Stomach (tissue), 19 donors: ENCODE measurements at places on chromosomes 4 and X. TPM values are rescaled to one million over a fixed set of nuclear protein-coding genes. Genes with fewer than 3 reads are reported as not detected.

- no peaks in the 10 kb centered on the region for H3K4me1 ChIP-seq
- H3K4me3 ChIP-seq: no peak overlapping the region
- no peak overlapping the region for H3K27ac ChIP-seq
- H3K27me3 ChIP-seq: no peaks in the 10 kb centered on the region
- H3K36me3 ChIP-seq: peaks cover 10% of the 10 kb centered on the region
Observed at GRCh38 chr4:120055162-120055561, 11.5 kb downstream of the MAD2L1 start.

DNA sequence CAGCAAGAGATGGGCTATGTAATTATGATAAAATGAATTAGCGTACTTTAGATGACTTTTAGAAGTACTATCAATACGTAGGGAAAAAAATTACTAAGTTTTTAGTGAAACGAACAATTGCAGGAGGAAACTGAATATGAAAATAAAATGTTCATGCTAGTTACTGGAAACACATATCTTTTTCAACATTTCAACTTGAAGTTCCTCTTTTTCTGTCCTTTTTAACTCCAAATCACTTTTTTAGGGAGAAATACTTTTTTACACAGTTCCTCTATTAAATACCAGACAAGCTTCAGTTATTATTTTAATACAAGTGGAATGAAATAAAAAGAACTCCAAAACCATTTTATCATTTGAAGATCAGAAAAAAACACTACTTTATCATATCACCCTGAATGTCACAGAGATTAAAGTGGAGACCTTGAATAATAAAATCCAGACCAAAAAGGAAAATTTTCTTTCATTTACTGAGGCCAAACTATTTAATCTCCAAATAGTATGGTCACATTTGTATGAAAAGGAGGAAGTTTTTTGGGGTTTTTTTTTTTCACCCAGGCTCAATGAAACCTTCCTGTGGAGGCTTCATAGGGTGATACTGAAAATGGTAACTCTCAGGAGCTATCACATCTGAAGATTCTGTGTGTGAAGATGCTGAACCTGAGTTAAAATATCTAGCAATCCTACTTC lies 306.2 kb downstream of the INPP4B start:
- no peaks in the 10 kb centered on the region for H3K4me1 ChIP-seq
- H3K27me3 ChIP-seq: no peaks in the 10 kb centered on the region
- no peaks in the 10 kb centered on the region for H3K36me3 ChIP-seq

- no peaks in the 10 kb centered on the region for H3K4me1 ChIP-seq
- no peaks in the 10 kb centered on the region for H3K36me3 ChIP-seq
- no peak overlapping the region for H3K27ac ChIP-seq
- no peak overlapping the region for H3K4me3 ChIP-seq
- no peak for DNase-seq
- H3K27me3 ChIP-seq: no peaks in the 10 kb centered on the region
Observed at GRCh38 chr4:97627750-97628149, 515.5 kb downstream of the STPG2 start.

- no peaks in the 10 kb centered on the region for H3K36me3 ChIP-seq
- no peak overlapping the region for H3K27ac ChIP-seq
- no peaks in the 10 kb centered on the region for H3K4me1 ChIP-seq
- H3K27me3 ChIP-seq: no peaks in the 10 kb centered on the region
- DNase-seq: peak; percentile 28
Observed at GRCh38 chr4:151340751-151341385, 15.5 kb upstream of the SH3D19 start.

DNA sequence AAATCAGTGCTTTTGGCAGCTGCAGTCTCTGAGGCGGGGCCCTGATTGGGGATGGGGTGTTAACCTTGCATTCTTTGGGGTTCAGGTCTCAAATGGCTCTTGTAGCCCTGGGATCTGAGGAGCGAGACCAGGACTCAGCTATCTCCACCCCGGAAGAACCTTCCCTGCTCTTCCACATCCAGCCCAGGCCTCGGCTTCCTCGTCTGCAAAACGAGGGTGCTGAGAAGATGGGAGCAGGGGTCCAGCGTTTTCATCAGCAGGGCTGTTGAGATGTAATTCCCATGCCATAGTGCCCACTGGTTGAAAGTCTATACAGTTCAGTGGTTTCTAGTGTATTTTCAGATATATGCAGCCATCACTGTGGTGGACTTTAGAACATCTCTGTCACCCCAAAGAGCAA lies 34.6 kb upstream of the WFS1 start:
- H3K36me3 ChIP-seq: no peaks in the 10 kb centered on the region

- DNase-seq: no peak
- H3K27ac ChIP-seq: no peak overlapping the region
- no peaks in the 10 kb centered on the region for H3K4me1 ChIP-seq
- no peak overlapping the region for H3K4me3 ChIP-seq
- H3K27me3 ChIP-seq: no peaks in the 10 kb centered on the region
- H3K36me3 ChIP-seq: no peaks in the 10 kb centered on the region
Observed at GRCh38 chrX:127085939-127086338, 266.4 kb downstream of the PRR32 start.

DNA sequence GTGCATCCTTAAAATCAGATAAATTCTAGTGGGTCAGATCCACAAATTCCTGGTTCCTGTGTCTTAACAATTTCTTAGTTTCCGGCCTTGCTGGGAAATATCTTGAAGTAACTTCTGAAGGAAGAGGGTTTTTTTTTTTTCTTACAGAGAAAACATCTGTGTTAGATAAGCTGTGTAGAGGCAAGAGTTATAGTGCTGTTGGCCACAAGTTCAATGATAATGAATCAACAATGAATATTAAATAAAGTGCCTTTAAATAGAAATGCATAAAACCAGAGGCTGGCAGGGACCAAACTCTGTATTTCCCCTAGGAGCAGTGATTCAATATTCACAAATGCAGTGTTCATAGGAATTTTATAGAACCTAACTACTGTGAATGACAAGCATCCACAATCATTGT lies 711.9 kb upstream of the ATOH1 start:
- no peak overlapping the region for H3K4me3 ChIP-seq
- no peak overlapping the region for H3K27ac ChIP-seq
- H3K27me3 ChIP-seq: no peaks in the 10 kb centered on the region
- H3K4me1 ChIP-seq: no peaks in the 10 kb centered on the region
- H3K36me3 ChIP-seq: no peaks in the 10 kb centered on the region

Gene PIGA
- total RNA-seq: 59.7 TPM

- no peak for DNase-seq
- H3K27me3 ChIP-seq: no peaks in the 10 kb centered on the region
- H3K4me1 ChIP-seq: no peaks in the 10 kb centered on the region
- H3K36me3 ChIP-seq: no peaks in the 10 kb centered on the region
Observed at GRCh38 chr4:52069571-52069970, 18.5 kb downstream of the SPATA18 start.

Gene USP17L12
- total RNA-seq: not detected

DNA sequence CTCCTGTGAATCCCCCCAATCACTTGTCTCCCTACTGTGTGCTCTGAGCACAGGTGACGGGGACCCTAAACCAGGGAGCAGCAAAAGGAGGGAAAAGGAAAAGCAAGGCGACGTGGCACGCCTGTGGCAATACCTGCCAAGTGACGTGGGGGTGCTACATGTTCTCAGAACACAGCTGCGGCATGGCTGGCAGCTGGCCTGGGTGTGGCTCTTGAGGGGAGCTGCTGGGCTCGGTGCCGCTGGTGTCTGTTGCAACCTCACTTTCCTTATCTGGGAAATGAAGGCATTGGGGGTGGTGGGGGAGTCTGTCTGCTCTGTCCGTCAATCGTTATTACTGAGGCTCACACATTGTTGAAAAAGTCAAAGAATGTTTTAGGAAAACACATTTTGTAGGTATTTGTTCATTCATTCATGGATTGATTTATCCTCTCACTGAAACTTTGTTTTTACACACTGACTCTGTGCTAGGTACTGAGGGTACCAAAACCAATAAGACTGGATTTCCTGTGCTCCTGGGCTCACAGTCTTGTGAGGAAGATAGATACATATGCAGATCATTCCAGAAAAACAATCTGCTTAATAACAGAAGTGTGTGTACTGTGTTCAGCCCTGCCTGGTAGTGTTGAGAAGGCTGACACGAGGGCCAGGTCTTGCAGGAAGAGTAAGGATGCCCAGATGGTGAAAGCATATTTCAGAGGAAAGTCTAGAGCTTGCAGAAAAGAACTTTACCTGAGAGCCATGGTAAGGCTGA lies 217.6 kb downstream of the PTTG2 start:
- no peak overlapping the region for H3K4me3 ChIP-seq
- no peaks in the 10 kb centered on the region for H3K36me3 ChIP-seq
- DNase-seq: peak; percentile 90
- H3K27me3 ChIP-seq: no peaks in the 10 kb centered on the region
- peaks cover 16% of the 10 kb centered on the region for H3K4me1 ChIP-seq
- H3K27ac ChIP-seq: peak overlapping the region; percentile 81

Gene SHROOM4
- total RNA-seq: 1.2 TPM

DNA sequence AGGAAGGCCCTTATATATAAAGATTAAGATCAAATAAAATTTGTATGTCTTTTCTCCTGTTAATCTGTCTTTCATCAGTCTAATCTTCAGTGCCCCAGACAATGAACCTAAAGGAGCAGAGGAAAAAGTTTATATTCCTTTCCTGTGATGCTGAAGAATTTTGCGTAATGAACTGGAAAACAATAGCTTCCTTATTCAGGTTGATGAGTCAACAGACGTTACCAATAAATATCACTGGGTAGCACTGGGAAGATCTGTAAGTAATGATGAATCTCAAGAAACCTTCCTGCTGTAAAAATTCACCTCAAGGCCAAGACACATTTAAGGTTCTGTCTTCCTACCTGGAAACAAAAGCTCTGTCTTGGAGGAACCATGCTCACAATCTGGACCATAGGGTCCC lies 25.5 kb downstream of the CDKN2AIP start:
- no peaks in the 10 kb centered on the region for H3K36me3 ChIP-seq
- no peak overlapping the region for H3K4me3 ChIP-seq
- DNase-seq: no peak
- no peak overlapping the region for H3K27ac ChIP-seq
- H3K4me1 ChIP-seq: peaks cover 15% of the 10 kb centered on the region

Gene RPA4
- total RNA-seq: 1.6 TPM

Gene CFAP47
- not detected for total RNA-seq

DNA sequence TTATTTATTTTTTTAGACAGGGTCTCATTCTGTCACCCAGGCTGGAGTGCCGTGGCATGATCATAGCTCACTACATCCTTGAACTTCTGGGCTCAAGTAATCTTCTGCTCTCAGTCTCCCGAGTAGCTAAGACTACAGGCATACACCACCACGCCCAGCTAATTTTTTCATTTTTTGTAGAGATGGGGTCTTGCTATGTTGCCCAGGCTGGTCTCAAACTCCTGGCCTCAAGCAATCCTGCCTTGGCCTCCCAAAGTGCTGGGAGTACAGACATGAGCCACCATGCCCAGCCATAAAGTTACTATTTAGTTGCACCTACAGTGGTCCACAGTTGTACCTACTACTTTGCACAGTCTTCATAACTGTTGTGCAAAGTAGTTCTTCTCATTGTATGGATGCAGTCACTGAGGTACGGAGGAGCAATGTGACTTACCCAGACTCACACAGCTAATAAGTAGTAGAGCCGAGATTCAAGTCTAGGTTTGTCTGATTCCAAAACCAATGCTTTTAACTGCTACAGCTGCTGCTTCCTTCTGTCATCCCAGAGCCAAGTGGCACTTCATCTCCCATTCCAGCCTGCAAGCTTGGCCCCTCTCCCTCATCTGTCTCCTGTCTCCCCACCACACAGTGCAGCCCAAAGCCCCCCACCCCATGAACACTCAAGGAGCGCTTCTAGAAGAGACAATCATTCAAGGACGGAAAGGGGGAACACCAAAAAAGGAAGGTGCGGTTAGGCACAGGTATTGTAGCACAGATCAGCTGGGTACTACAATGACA lies 24.0 kb upstream of the IQSEC2 start:
- no peak for DNase-seq
- H3K4me3 ChIP-seq: no peak overlapping the region
- no peaks in the 10 kb centered on the region for H3K4me1 ChIP-seq
- no peaks in the 10 kb centered on the region for H3K36me3 ChIP-seq

DNA sequence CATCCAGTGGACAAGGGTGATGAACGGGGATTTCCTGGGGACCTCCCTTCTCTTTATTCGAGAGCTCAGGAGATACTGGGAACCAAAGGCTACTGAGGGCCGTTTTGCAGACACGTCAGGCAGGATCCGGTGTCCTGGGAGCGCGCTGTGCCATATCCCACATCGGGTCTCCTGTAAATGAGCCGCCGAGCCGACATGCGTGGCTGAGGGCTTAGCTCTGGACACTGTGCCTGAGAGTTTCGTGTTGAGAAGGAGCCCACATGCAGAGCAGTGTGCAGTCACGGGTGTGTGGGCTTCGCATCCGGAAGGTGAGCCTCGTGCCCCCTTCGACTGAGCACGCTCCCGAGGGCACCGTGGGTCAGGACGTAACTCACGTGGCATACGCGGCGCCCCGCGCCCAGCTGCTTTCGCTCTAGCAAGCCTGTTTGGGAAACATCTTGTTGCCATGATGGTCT lies 28.5 kb upstream of the HGFAC start:
- H3K36me3 ChIP-seq: peaks cover 31% of the 10 kb centered on the region
- no peak overlapping the region for H3K4me3 ChIP-seq
- no peaks in the 10 kb centered on the region for H3K4me1 ChIP-seq
- no peaks in the 10 kb centered on the region for H3K27me3 ChIP-seq
- H3K27ac ChIP-seq: no peak overlapping the region
- DNase-seq: no peak

Gene FGB
- total RNA-seq: not detected

DNA sequence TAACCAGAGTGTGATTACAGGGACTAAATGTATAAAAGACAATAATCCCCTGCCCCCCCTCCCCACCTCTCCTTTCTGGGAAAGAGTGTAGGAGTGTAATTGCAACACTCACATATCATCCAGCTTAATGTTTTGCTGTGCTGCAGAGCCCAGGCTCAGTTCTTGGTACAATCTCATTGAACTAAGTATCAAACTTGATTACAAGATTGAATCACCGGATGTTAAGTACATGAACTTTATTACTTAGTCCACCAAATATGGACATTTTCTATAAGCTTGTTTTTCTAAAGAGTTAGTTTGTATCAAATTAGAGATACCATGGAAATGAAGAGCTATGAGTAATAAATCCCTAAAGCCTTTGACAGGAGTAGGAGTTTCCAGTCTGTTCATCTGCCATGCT lies 559.1 kb downstream of the ZNF674 start:
- no peak overlapping the region for H3K27ac ChIP-seq
- H3K27me3 ChIP-seq: no peaks in the 10 kb centered on the region
- no peak for DNase-seq
- no peaks in the 10 kb centered on the region for H3K4me1 ChIP-seq
- no peaks in the 10 kb centered on the region for H3K36me3 ChIP-seq

DNA sequence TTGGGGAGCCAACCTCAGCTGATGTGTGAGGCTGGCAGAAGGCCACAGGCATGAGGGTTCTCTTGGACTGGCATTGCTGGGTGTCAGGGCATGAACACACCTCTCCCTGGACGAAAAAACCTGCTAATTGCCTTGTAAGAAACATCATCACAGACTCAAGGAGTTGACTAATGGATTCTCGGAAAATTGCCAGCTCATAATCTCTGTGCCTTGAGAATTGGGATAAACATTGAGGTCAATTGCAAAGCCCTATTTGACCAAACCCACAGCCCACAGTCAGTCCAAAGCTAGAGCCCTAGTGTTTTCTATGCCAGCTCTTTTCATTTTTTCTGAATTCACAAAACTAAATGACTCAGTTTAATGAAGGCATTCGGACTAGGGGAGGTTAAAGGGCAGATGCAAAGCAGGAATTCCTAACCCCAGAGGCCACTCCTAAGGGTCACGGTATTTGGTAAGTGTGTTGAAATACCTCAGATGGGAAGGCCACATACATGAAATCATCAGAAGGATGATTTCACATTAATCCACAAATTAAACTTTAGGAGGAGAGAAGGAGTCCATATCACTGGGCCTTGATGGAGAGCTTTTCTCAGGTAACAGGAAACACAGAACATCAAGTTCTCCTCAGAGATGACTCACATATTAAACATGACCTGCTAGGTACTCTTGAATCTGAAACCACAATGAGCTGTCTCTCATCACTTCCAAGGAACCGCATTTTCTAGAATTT lies 39.0 kb upstream of the RASL11B start:
- DNase-seq: no peak
- no peaks in the 10 kb centered on the region for H3K36me3 ChIP-seq
- H3K27ac ChIP-seq: peak overlapping the region; percentile 75
- H3K27me3 ChIP-seq: no peaks in the 10 kb centered on the region
- H3K4me1 ChIP-seq: peaks cover 35% of the 10 kb centered on the region
- no peak overlapping the region for H3K4me3 ChIP-seq
